ENCODE measurements at places on chromosomes 3 and 15.
A peak's percentile ranks its signal among the peaks of the same experiment; 100 is the strongest.

DNA sequence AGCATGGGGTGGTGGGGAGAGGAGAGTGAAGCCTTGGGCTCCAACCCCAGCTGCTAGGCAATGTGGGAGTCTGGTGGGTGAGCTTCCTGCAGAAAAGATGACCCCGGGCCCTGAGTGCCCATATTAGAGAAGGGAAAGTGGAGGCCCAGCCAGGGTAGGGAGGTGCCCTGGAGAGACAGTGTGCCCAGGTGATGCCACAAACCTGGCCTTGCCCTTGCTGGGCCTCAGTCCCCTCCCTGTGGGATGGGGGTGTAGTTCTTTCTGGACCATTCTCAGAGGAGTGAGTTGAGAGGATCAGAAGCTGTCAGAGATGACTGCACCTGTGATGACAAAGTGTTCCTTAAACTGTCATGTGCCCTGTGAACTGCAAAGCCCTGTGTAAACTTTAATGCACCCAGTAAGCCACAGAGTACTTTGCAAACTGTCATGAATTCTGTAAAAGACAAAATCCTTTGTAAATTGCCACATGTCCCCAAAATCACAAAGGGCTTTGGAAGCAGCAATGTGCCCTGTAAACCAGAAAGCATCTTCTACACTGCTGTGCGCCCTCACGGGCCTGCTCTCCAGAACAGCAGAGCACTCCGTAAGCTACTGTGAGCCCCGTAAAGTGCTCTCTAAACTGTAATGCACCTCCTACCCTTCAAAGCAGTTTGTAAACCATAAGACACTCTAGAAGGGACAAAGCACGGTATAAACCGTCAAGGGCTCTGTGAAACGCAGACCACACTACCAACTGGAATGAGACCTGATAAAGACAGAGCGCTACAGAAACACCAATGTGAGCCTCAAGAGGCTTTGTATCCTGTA, 51.3 kb upstream of the FGD5 start:
- DNase-seq: no peak

DNA sequence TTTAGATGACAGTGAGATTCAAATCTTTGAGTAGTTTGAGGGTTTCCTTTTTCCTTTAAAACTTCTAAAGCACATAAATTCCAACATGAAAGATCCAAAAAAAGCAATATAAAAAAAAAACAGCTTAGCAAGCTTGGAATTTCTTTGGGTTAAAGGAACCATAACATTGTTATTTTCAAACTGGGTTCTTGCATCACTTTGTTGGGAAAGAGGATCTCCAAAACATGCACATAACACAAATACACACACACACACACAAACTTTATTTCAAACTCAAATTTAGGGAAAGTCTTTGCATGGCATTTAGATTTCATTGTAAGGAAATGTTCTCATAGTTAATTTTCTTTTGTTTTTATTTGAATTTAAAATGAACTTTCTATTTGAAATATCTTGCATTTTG, 79.2 kb upstream of the COL8A1 start:
- no peak for DNase-seq

GRCh38 chr3:188486126-188486525, 332.2 kb downstream of the LPP start:
- peak; percentile 42 for DNase-seq

- no peak for DNase-seq
Observed at GRCh38 chr3:67521053-67521646, 133.3 kb downstream of the SUCLG2 start.

DNA sequence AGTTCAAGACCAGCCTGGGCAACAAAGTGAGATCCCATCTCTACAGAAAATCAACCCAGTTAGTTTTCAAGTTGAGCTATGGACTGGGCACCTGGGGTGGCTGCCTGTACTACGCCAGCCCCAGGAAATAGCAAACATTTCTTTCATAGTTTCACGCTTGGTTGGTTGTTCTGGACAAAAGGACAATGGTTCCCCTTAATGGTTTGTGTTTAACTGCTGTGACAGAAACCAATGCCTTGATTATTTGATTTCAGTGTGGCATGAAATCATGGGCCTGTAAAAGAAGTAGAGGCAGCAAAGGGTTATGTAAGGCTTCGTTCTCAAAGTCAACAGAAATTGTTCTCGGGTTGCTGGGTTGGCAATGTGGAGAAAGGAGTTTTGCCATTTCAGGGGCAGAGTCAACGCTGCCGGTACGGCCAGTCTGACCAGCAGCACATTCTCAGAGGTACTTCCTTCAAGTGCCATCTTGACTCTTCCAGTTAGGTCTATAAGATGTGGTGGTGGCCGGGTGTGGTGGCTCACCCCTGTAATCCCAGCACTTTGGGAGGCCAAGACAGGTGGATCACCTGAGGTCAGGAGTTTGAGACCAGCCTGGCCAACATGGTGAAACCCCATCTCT, 12.7 kb downstream of the LCMT2 start:
- DNase-seq: no peak

- no peak for DNase-seq
Observed at GRCh38 chr3:68007621-68008226, 353.3 kb upstream of the SUCLG2 start.

GRCh38 chr15:38217191-38217595, 35.4 kb upstream of the SPRED1 start:
- peak; percentile 73 for DNase-seq

DNA sequence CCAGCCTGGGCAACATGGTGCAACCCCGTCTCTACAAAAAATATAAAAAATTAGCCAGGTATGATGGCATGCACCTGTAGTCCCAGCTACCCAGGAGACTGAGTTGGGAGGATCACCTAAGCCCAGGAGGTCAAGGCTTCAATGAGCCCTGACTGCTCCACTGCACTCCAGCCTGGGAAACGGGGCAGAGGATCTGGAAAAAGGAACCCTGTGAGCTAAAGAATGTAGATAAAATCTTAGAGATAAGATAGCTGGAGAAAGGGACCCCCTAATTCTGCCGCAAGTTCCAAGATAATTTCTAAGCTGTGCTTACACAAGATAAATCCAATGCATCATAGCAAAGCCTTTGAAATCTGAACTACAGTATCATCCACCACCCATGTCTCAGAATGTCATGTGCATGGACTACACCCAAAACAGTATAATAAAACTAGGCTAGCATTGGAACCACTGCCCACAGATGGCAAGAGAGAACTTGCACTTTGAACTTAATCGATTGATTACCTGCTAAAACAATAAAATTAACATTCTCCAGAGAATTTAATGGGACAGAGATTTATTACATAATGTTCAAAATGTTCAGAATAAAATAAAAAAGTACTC, 99.9 kb downstream of the TRIM42 start:
- no peak for DNase-seq

DNA sequence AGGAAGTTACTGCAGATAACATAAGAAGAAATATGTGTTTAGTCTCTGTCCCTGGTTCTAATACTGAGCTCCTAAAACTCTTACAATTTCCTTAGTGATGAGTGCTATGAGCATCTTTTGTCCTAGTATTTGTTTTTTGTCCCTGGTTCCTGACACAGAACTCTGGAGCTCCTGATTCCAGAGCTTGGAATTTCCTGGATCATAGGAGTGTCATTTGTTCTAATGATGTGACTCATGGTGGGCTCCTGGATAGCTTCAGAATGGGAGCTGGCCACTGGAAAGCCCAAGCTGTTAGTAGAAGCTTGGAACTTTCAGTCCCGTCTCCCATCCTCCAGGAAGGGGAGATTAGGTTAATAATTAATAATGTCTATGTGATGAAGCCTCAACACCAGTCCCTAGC, 98.2 kb downstream of the CNTN6 start:
- no peak for DNase-seq

GRCh38 chr3:32102289-32102688, 4.1 kb upstream of the GPD1L start:
- no peak for DNase-seq

- DNase-seq: no peak
Observed at GRCh38 chr3:130786306-130786705, 39.7 kb upstream of the PIK3R4 start.

Measured in mammary epithelial cell (primary cell).